ENCODE measurements at places on chromosomes 12 and 14.

DNA sequence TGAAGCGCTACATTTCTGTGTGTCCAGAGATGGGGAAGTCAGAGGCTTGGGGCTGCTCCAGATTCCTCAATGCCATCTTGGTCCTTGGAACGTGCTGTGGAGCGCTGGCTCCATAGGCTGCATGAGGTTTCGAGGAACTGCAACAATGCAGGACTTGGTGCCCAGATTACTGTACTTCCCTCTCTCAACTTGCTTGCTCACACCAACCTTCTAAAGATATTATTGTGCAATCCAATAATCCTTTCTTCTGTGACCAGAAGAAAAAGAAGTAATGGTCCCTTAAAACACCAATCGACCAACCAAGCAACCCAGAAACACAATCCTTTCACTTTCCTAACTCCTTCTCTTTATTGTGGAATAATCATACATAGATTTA lies 3.7 kb downstream of the PRICKLE1 start:
- DNase-seq, result no peak

DNA sequence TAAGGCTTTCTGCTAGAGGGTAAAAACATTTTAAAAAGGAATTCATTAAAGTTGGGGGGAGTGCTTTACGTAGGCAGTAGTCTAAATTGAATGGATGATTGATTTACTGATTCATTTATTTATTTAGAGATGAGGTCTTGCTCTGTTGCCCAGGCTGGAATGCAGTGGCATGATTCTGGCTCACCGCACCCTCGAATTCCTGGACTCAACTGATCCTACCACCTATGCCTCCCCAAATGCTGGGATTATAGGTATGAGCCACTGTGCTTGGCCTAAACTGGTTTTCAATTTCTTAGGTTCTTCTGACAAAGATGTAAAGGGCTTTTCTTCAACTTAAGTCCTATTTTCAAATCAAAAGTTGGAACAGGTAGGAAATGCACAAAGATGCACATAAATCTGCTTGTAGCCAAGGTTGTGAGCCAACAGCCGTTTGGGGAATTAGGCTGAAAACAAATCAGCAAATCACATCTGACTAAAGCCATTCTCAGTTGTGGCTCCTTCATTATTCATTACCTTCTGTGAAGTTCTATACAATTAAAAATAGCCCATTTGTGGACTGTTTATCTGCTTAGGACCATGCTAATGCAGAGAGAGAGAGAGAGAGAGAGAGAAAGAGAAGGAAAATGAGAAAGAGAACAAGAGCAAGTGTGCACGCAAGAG lies 218.0 kb downstream of the PPM1H start:
- no peak for DNase-seq

- DNase-seq, result no peak
These were observed 32.6 kb downstream of the CCDC85C start for GRCh38 chr14:99571303-99571986.

DNA sequence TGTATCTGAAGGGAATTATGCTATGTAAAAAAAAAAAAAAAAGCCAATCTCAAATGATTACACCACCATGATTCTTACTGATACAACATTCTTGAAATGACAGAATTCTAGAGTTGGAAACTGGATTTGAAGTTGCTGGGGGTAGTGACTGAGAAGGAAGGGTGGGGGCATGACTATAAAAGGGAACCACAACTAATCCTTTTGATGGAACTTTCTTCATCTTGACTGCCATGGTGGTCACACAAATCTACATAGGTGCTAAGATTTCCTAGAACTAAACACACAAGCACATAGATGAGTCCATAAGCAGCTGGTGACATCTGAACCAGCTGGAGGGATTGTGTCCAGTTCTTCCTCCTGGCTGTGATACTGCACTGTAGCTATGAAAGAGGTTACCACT lies 51.4 kb downstream of the CLMN start:
- DNase-seq, result no peak

DNA sequence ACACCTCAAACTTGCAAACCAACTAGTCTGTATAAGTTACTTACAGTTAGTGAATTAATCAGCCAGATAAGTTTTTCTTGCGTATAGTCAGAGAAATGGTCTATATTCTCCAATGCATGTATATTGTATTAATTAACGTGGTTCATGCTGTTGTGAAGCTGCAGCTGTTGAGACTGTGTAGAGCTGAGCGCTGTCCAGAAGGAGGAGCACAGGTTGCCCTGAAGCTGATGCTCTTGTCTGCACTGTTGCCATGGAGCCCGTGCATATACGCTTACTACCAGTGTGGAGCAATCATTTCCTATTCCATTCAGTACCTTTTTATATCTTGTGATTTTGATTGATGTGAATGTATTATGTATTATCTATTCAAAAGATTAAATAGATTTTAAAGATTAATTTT lies 74.3 kb upstream of the ARID2 start:
- DNase-seq, result no peak

DNA sequence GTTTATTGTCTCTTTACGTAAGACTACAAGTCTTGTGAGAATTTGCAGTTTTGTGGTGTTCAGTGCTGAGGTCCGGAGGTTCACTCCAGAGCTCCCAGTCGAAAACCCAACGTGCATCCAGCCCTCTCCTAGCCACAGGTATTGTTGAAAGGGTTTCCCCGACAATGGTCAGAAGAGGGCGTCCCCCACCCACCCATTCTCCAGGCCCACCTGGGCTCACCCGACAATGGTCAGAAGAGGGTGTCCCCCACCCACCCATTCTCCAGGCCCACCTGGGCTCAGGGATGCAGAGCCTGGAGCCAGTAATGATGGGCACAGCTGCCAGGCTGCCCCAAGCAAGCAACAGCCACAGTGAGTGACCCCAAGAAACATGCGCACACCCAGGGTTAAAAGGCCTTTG lies 126.8 kb upstream of the EVL start:
- DNase-seq, result no peak

- DNase-seq, result peak; percentile 35
These were observed 11.2 kb upstream of the PYGL start for GRCh38 chr14:50955373-50956043.

DNA sequence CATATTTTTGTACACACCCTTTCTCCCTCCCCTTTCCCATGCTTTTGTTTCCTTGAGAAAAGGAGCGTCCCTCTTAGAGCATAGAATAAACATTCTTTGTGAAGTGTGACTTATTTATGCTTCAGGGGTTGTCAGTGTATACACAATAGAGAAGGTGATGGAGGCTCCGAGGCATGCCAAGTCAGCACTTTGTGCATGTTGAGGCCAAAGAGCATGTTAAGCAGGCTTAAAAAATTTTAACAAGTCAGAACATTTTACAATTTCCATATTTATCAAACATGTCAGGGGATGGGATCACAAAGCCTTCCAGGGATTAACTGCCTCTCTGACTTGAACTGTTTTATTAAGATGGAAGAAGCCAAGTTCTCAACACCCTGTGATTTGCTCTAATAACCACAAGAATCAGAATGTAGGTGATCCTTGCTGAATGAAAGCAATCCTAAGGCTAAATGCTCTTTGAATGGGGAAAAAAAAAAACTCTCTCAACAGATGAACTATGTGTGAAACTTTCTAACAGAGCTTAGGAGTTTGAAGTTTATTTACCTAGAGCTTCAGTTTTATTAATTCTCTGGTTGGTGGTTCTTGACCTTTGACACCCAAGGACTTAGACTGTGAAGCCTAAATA lies 223.1 kb downstream of the RAD51B start:
- DNase-seq, result no peak

DNA sequence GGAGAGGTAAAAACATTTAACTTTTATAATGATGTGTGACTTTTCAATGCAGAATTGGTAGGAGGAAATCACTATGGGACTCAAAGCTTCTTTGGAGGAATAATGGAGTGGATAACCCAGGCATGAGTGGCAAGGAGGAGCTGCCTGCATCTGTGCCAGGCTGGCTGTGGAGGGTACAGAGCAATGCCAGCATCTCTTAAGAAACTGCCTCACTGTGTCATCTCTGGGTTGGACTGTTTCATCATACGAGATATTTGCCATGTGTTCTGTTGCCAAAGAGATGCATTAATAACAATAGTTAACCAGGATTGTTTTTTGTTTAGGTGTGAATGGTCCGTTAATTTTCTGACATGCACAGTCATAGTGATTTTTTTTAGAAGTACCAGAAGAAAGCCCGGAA lies 183.7 kb upstream of the NTF3 start:
- no peak for DNase-seq

DNA sequence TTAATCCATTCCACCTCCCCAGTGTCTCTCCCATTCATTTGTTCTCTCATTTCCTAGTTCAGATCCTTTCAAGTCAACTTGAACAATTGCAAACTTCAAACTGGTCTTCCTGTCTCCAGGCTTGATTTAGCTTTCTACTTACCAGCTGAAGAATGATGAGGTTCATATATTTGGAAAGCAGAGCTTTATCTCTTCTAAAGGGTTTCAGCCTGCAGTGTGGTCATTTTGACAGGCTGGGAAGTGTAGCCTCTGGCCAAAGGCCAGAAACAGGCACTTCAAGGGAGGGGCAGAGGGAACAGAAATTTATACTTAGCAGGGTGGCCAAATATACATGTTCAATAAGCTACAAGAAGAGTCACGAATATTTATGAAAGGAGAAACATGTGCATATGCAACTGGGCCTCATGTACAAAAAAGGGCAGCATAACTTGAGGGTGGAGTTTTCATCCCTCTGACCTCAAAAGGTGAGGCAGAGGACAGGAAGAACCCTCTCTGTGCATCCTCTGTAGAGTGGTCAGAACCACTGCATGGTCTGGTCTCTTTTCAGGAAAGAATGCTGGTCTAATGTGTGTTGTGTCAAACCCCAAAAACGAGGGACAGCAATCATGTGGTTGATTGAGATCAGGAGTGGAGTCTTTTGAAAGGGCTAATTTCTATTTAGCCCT lies 34.0 kb upstream of the HECTD1 start:
- no peak for DNase-seq

All from GOT3 (cell line).